ENCODE measurements at places on chromosomes 2 and 18.

GRCh38 chr18:58661423-58661822 is 9.8 kb upstream of the MALT1 start:
- DNase-seq = no peak

DNA sequence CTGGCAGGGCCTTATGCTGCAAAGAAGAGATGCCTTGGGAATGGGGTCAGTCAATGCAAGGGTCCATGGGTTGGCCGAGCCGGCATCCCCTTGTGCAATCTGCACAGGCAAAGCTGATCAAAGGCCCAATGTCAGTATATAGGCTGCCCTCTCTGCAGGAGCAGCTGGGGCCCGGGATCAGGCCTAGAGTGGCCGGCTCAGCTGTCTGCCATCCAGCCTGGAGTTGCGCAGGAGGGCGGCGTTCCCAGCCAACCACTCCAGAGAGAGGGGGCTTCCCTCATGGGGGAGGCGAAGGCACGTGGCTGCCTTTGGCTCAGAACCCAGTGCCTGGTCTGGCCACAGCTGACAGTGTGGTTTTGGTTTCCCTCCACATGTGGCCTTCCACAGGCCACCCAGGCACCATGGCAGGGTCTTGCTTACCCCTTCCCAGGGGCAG is 3.9 kb downstream of the INPP5D start:
- no peak for DNase-seq

DNA sequence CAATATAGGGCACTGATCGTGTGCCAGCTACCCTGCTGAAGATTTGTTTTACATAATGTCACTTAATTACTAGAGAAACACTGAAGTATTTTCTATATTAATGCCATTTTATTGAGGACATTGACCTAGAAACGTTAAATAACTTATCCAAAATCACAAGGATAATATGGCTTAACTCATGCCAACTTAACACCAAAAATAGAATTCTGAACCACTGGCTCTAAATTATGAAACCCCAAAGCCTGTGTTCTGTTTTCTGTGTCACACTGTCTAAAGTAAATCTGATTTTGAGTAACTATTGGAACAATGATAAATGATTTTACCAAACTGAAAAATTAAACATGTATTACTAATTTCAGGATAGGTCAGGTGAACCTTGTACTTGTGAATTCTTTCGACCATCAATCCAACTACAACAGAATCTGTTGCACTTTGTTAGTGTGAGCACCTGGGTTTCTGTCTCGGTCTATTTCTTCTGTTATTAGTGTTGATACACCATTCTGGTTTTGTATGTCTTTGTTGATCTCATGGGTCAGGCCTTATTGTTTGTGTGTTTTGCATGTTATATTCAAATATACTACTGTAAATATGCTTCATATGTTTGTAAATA is 48.2 kb upstream of the CCDC141 start:
- no peak for DNase-seq

- peak; percentile 58 for DNase-seq
Observed at GRCh38 chr18:904218-905090, at the start of gene ADCYAP1. TSS of gene ADCYAP1 (plus strand) at chr18:904871. CDS start at chr18:905387, 516 bp downstream.

- no peak for DNase-seq
Observed at GRCh38 chr18:10249801-10250200, 204.6 kb upstream of the APCDD1 start.

All from nephron progenitor cell (in vitro differentiated cells).